ENCODE measurements at places on chromosomes 7 and 10. TPM values are rescaled to one million over a fixed set of nuclear protein-coding genes. Genes with fewer than 3 reads are reported as not detected.

DNA sequence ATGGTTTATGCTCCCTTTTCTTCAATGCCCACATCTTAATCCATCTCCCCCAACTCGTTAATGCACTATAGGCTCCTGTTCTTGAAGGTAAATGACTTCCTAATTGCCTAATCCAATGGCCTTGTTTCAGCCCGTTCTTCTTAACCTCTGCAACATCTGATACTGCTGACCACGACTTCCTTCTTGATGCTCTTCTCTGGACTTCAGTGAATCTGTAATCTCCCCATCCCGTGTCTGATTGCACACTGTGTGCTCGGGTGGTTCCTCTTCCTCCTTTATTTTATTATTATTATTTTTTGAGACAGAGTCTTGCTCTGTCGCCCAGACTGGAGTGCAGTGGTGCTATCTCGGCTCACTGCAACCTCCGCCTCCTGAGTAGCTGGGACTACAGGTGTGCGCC is 58.9 kb downstream of the HIPK2 start:
- DNase-seq, result no peak

DNA sequence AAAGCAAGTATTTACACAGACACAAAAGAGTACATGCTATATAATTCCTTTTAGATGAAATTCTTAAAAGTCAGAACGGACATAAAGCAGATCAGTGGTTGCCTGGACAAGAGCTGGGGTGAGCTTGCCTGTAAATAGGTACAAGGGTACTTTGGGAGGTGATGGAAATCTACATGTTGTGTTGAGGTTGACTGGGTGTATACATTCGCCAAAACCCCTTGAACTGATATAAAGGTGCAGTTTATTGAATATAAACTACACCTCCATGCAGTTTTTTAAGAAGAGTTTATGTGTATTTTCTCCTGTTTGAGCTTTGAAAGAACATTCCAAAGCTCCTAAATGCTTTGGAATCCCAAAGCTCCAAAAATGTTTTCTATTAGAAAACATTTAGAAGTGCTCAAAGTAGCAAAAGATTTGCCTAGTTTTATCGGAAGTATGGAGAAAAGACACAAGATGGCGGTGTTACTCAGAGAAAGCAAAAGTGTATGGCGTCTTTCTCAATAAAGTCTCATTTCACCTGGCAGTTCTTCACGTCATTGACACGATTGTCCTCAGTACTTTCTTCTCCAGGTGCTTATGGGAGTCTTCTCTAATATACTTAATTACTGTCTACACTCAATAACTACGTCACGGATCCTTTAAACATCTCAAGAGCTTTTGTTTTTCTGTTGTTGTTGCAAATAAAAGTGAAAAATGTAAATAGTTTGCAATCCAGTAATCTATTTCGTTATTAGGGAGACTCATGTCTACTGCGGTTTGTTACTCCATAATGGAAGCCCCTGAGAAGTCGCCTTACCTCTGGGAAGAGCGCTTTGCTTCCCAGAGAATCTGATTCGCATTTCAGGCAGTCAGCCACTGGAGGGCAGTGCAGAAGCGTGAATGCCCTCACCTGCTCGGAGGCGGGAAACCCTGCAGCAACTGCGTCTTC is 14.7 kb upstream of the SEC61G start:
- DNase-seq, result peak; percentile 88

DNA sequence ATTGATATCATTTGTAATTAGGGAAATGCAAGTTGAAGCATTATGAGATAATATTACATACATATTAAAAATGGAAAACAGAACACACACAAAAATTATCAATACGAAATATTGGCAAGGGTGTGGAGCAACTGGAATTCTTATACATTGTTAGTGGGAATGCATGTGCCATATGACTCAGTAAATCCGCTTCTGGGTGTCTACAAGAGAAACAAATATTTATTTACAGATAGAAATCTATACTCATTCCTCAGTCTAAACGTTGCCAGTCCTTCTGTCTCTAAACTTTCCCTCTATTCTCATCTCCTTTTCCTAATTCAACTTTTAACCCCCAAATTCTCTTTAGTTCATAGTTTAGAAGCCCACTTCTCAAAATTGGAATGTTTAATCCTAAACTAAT is 170.4 kb upstream of the LRRTM3 start:
- no peak for DNase-seq

DNA sequence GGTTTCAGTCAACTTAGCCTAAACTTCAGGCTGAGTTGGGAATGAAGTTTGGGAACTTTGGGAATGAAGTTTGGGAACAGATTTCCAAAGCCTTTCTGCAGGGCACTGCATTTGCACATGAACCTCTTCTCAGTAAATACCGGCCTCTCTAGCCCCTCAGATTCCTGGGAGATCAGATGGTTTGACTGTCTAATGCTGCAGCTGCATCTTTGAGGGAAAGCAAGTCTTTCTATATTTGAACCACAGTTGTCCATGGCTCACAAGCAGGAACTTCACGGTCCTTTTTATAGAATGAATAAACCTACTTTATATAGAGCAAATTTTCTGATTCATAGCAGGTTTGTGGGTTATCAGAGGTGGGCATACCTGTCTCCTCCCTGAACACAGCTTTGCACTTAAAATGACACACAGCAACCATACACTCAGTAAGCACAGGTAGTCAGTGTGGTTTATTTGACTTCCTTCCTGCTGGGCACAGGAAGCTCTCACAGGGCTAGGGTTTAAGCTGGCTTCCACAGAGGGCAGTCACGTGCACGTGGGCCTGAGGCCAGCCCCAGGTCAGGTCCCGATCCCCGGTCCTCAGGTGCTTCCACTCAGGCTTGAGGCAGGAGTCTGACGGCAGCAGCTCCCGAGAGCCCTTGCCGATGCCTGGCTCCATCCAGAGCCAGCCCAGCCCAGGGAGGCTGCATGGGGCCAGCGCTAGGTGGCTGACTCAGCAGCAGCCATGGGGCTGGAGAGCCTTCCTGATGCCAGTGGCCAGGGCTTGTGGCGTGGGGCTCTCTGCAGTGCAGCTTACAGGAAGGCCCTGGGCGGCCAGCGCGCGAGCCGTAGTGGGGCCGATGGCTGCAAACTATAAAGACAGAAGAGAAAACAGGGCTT is 12.8 kb upstream of the MMP21 start:
- DNase-seq, result no peak

Gene MOGAT3
- total RNA-seq, result 1.7 TPM

- no peak for DNase-seq
Measured at GRCh38 chr7:9488555-9488954, 1055.1 kb downstream of the NXPH1 start.

Gene TAS2R41
- not detected for total RNA-seq

GRCh38 chr7:132410385-132410784 is 165.9 kb downstream of the PLXNA4 start:
- DNase-seq, result no peak

DNA sequence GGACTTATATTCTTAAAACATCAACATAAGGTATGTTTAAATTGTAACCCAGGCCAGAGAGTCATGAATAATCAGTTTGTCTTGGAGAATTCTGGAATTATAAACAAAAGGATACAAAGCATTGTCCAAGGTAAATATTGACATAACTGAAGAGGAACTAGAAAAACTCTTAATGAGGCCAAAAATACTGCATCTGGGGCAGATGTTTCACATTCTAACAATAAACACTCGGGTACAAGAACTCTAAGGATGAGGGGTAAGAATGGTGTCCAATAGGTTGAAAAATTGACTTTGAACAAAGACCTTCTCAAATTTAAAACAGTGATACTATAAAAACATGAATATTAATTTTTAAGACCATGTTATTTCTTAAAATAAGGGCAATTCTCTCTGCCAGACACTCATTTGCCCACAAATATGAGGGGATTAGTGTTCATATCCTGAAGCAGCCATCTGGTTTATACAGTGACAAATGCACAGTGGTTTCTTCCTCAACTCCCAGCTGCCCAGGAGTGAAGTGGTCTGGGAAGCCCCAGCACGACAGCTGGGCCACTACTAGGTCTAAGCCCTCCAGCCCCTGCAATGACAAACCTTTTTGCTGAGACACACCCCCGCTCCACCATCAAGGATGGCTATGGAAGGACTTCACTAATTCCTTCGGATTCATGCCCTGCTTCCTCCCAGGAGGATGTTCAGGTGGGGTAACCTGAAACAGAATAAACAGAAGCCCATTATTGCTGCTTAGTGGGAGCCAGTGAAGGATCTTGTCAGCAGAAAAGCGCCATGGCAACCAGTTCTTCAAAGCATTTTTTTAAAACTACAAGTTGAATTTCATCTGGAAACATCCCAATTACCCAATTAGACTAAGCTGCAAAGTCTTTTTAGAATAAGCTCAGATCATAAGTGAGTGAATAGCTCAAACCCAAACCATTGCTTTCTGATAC is 107.5 kb upstream of the ARID5B start:
- peak; percentile 57 for DNase-seq

- DNase-seq, result no peak
Measured at GRCh38 chr7:132130497-132130896, 445.8 kb downstream of the PLXNA4 start.

- no peak for DNase-seq
Measured at GRCh38 chr7:25031007-25031406, 51.0 kb upstream of the OSBPL3 start.

Gene NAT16
- total RNA-seq, result not detected

Gene TRIM74
- not detected for total RNA-seq

Gene FGFBP3
- total RNA-seq, result 2.0 TPM

Gene PPP1R3C
- 12.8 TPM for total RNA-seq

- DNase-seq, result no peak
Measured at GRCh38 chr7:106893591-106893990, 28.5 kb downstream of the PIK3CG start.

Gene ARHGAP21
- total RNA-seq, result 24.9 TPM

Gene IDI2
- not detected for total RNA-seq

- DNase-seq, result peak; percentile 39
Measured at GRCh38 chr10:99676426-99676825, 17.1 kb downstream of the ENTPD7 start.

GRCh38 chr7:77426521-77427051 is 10.4 kb upstream of the GSAP start:
- DNase-seq, result no peak

Gene ZNF862
- total RNA-seq, result 7.0 TPM

GRCh38 chr7:46532571-46532970 is 611.5 kb upstream of the IGFBP3 start:
- no peak for DNase-seq

- DNase-seq, result no peak
Measured at GRCh38 chr7:149887311-149887710, 13.5 kb downstream of the ATP6V0E2 start.

Gene WASL
- total RNA-seq, result 16.9 TPM

- no peak for DNase-seq
Measured at GRCh38 chr10:59325116-59325515, 37.2 kb downstream of the FAM13C start.

- no peak for DNase-seq
Measured at GRCh38 chr10:125263551-125263950, 103.2 kb upstream of the CTBP2 start.

DNA sequence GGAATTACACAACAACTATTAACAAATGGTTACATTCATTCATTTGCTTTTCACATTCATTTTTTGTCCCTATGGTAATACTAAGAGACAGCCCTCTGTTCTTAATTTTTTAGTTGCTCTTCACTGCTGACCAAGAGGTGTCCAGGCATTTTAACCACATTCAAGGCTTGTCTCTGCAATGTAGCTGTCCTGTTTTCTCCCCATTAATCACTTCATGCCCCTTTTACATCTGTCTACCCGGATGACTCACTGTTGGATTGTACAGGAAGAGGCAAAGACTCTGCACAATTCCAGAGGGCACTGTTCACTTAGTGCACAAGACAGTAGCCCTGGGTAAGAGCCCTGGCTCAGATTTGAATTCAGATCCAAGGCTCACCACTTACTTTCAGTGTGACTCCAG is 168.5 kb downstream of the NOC3L start:
- DNase-seq, result no peak

Gene IFIT3
- total RNA-seq, result 11.4 TPM

- DNase-seq, result no peak
Measured at GRCh38 chr7:44163591-44163990, 22.5 kb upstream of the MYL7 start.

DNA sequence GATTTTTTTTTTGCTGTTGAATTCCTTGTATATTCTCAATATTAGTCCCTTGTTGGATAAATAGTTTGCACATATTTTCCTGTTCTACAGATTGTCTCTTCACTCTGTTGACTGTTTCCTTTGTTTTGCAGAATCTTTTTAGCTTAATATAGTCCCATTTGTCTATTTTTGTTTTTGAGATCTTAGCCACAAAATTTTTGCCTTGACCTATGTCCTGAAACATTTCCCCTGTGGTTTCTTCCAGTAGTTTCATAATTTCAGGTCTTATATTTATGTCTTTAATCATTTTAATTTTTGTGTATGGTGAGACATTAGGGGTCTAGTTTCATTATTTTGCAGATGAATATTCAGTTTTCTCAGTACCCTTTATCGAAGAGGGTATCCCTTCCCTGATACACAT is 92.7 kb downstream of the LANCL2 start:
- DNase-seq, result no peak

GRCh38 chr7:28984631-28985030 is 26.5 kb upstream of the TRIL start:
- peak; percentile 65 for DNase-seq

- DNase-seq, result no peak
Measured at GRCh38 chr7:154441811-154442210, 389.6 kb downstream of the DPP6 start.

GRCh38 chr10:86262688-86263181 is 103.9 kb downstream of the GRID1 start:
- DNase-seq, result peak; percentile 13

- DNase-seq, result no peak
Measured at GRCh38 chr10:101489355-101489754, 98.7 kb downstream of the POLL start.

DNA sequence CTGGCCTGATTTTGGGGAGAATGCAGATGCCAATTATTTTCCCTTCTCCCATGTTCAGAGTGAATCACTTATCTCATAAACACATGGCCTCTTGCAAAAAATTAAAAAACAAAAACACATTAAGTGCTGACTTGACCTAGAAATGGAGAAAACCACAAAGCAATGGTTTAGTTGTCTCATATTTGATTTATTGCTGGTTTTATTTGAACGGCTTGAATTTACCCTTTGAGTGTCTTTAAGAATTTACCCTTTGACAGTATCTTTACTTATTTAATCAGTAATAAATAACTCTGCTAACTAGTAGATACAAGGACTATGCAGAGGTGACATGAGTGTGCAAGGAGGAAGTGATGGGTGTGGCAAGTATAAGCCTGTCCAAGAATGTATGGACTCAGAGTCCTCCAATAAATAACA is 68.1 kb upstream of the GSDME start:
- peak; percentile 51 for DNase-seq

DNA sequence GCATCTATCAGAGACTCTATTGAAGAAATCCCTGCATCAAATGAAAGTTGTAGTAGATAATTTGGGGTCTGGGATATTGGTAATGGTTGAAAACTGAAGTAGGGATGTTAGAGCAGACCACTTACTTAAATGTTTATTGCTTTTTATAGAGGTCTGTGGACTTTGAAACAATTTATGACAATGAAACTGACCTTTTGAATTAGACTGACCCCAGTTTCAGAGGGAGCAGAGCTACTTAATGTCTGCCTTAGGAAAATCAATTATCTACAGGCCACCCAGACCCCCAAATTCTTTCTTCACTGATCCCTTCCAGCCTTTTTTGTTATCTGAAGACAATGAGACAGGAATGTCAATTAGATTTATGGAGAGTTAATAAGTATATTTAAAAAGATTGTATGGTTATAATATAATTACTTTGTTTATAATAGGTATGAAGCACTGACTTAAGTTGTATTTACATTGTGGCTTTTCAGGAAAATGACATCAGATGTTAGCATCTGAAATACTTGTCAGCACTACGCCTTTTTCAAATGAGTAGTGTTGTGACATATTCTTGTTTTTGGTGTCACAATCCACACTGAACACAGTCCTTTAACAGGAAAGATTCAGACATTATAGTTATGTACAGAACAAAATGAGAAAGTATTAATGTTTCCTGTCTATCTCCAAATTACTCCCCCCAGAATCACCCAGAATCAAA is 13.9 kb downstream of the MGAM2 start:
- no peak for DNase-seq

Gene NUTM2E
- not detected for total RNA-seq
